ENCODE measurements at places on chromosomes 12 and 14. TPM values are rescaled to one million over a fixed set of nuclear protein-coding genes. Genes with fewer than 3 reads are reported as not detected.

- DNase-seq = no peak
Measured at GRCh38 chr14:105146976-105147635, 21.5 kb downstream of the JAG2 start.

DNA sequence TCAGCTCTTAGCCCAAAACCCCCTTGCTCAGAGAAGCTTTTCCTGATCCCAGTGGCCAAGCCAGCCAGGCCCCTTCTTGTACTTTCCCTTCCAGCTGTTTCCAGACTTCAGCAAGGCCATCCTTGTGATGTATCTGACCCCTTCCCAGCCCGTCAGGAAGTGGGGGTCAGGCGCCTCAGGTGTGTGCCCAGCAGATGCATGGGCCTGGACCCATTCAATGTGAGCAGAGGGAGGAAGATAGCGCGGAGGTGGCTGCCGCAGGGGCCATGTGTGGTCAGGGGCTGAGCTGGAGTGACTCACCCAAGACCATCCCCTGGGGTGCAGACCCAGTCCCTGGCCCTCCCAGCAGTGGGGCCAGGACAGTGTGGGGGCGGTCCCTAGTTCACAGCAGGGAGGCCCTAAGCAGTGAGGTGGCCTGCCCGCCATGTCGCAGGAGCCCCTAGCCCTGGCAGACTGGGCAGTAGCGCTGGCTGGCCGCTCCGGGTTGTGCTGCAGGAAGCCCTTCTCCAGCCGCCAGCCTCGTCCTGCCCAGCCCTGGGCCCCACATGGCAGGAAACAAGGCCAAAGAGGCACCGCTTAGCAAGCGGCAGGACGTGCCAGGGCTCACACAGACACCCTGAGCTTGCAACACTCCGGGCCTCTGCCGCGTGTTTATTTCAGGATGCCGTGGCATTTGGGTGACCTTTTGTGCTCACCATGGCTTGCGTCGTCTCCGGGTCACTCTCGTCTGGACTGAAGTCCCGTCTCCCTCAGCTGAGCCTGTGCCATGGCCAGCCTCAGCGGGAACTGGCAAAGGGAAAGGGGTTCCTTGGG lies 12.0 kb downstream of the ADSS1 start:
- peak; percentile 71 for DNase-seq

Gene GYS2
- polyA plus RNA-seq = not detected

GRCh38 chr14:105846312-105846711 lies 319.9 kb downstream of the TMEM121 start:
- no peak for DNase-seq

GRCh38 chr12:11662369-11662768 lies 12.9 kb downstream of the ETV6 start:
- DNase-seq = no peak

GRCh38 chr12:70576341-70577282 lies 60.6 kb downstream of the PTPRB start:
- DNase-seq = no peak

DNA sequence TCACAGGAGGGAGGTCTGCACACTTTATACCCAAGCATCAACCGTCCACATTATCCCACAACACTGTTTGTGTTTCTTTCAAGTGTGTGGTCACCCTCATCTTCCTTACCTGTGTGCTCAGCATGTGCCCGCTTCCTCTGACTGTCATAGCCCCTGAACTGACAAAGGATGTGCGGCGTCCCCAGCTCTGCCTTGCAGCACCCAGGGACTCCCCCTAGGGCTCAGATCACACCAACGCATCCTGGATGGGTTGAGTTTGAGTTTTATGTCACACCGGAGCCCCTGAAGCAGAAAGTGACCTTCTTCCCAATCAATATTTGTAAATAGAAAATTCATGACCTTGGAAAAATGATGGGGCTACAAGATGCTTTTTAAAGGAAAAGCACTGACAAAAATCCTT lies 770.7 kb upstream of the TMEM132C start:
- no peak for DNase-seq

Gene GARIN6
- not detected for polyA plus RNA-seq
